CD4-positive, alpha-beta T cell treated with Interferon alpha-2 for 1 hour (primary cell): ENCODE measurements at places on chromosomes 11 and 22.

- DNase-seq, result no peak
Observed at GRCh38 chr11:64726867-64727530, 4.0 kb upstream of the NRXN2 start.

GRCh38 chr22:38733329-38733723 lies 22.5 kb downstream of the SUN2 start:
- DNase-seq, result peak; percentile 41

DNA sequence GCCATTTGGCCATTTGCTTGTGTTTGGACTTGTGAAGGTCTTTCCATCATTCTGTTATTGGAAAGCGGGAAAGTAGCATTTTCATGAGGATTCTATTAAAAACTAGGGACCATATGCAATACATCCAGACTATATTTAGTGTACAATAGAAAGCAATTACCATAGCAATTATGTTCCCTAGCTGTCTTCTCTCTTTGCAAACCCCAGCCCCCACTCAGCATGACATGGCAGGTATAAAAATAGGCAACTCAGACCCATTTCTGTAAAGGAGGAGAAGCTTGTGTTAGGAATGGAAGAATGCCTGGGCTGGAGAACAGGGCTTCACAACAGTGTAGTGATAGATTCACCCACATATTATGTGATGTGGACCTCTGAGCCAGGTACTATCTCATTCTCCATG lies 12.4 kb downstream of the OR51B6 start:
- no peak for DNase-seq

- peak; percentile 66 for DNase-seq
Observed at GRCh38 chr22:17842386-17842785, 68.1 kb upstream of the BID start.

DNA sequence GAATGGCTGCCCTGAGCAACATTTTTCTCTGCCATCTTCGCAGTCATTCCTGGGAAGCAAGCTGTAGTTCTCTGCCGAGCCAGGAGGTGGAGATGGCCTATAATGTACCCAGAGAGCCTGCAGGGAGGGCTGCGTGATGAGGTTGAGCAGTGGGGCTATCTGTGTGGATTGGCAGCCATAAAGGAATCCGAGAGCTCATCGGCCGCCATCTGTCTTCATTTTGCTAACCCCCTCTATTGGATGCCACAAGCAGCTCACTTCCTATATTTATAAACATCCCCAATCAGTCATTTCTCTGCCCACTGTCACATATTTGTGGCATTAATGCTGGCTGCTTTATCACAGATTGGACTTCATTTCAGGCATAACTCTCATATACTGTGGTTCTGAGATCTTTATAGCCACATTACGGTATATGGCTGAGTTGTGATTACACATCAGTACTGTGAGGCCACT lies 209.5 kb downstream of the NTM start:
- no peak for DNase-seq

- no peak for DNase-seq
Observed at GRCh38 chr22:45533703-45534102, 31.0 kb downstream of the FBLN1 start.

DNA sequence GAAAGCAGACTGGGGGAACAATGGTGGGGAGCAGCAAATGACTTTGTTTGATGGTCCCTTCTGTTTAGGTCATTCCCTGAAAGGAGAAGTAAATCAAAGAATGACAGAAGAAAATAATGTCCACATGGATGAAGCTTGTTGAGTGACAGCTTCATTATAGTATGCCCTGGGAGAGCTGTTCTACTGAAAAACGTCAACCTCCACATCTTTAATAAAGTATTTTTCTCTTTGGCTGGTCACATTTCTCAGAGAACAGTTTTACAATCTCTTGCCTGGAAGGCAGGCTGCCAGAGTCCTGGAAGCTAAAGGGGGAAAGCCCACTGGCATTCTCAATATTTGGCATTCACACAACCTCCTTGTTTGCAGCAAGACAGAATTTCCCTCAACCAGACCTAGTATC lies 287.9 kb downstream of the SWAP70 start:
- no peak for DNase-seq

GRCh38 chr22:23227380-23227779 lies 47.1 kb downstream of the BCR start:
- no peak for DNase-seq

- peak; percentile 39 for DNase-seq
Observed at GRCh38 chr11:116224154-116224888, 548.5 kb downstream of the BUD13 start.

DNA sequence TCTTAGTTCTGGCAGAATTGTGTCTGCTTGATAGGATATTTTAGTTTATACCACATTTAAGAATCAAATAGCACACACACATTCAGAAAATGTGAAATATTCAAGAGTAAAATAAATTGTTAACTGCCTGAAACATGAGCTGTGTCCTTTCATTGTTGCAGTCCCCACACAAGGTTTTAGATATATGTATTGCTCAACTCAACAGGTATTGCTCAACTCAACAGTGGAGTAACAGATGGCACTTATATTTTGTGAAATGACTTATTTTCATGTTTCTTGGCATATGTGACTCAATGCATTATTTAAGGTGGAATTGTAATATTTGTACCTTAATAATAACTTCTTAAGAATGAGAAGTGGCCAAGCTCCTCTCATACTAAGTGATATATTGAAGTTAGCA lies 760.3 kb downstream of the CNTN5 start:
- no peak for DNase-seq

GRCh38 chr11:82995235-82995634 lies 76.5 kb downstream of the RAB30 start:
- no peak for DNase-seq

- DNase-seq, result no peak
Observed at GRCh38 chr11:91653079-91653754, 571.4 kb upstream of the FAT3 start.

GRCh38 chr22:49536571-49537131 lies 291.0 kb downstream of the BRD1 start:
- no peak for DNase-seq
